SW480 (cell line): ENCODE measurements at places on chromosomes 7 and 10.
A peak's percentile ranks its signal among the peaks of the same experiment; 100 is the strongest.

- DNase-seq: no peak
Observed at GRCh38 chr10:119217401-119217800, 10.0 kb downstream of the GRK5 start.

- DNase-seq: no peak
Observed at GRCh38 chr10:31596765-31597164, 277.7 kb downstream of the ZEB1 start.

DNA sequence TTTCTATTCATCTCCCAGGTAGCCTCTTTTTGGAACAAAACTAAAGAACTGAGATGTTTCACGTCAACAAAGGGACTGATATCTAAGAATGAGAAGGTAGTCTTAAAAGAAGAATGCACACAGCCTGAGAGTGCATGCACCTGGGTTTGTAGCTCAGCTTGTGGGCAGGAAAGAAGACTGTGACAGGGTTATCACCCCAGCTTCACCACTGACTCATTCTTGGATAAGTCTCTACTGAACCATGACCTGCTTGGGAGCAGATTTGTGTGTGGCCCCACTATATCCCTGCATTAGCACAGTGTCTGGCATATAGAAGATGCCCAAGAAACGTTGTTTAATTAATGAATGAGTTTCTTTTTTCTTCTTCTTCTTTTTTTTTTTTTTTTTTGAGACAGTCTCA lies 187.5 kb downstream of the GPAM start:
- no peak for DNase-seq

GRCh38 chr7:106288263-106288662 lies 3.5 kb upstream of the NAMPT start:
- no peak for DNase-seq

- no peak for DNase-seq
Observed at GRCh38 chr10:70782086-70782745, 3.0 kb downstream of the TBATA start.

DNA sequence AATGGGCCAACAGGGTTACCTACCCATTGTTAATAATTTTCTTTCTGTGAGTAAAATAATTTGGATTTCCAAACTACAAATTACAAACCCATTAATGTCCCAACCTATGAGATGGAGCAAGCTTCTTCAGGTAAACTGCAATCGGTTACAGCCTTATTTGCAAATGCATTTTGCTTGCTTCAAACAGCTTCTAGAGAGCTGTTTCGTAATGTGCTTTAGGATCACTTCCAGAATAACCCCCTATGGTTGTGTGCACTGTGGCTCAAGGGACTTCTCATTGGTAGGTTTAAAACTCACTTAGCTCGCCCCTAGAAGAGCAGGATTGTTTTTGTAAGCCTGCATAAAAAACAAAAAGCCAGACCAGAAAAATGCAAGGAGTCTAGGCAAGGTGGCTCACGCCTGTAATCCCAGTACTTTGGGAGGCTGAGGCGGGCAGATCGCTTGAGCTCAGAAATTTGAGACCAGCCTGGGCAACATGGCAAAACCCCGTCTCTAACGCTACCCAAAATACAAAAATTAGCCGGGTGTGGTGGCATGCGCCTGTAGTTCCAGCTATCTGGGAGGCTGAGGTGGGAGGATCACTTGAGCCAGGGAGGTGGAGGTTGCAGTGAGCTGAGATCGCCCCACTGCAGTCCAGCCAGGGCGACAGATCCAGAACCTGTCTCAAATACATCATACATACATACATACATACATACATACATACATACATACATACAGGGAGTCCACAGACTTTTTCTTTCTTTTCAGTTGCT lies 3.3 kb upstream of the MAP3K8 start:
- no peak for DNase-seq

GRCh38 chr7:37181550-37181932 lies 267.1 kb downstream of the ELMO1 start:
- DNase-seq: no peak

DNA sequence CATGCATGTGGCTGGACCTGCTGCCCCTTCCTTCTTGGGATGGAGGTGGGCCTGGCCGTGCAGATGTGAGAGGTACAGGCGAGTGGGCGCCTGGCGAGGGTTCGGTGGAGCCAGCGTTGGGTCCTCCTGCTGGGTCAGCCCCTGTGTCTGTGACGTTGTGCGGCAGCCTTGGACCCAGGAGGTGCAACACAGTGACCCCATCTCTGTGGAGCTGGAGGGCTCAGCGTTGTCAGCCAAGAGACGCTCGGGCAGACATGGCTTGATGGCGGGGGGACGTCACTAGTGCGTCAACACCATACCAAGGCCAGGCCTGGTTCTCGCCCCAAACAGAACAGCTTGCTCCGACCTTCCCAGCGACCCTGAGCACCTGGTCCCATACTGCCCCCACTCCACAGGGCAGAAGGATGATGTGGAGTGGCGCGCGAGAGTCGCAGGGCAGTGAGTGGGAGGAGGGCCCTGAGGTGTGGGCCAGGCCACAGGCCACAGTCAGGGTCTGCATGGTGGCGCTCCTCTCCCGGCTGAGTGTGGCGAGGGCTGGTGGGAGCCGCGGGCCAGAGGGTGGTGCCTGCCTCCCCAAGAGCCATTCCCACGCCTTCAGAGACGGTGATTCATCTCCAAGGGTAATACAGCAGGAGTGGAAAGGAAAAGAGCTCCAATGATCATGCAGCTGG lies 184.4 kb downstream of the DNAJB6 start:
- no peak for DNase-seq

DNA sequence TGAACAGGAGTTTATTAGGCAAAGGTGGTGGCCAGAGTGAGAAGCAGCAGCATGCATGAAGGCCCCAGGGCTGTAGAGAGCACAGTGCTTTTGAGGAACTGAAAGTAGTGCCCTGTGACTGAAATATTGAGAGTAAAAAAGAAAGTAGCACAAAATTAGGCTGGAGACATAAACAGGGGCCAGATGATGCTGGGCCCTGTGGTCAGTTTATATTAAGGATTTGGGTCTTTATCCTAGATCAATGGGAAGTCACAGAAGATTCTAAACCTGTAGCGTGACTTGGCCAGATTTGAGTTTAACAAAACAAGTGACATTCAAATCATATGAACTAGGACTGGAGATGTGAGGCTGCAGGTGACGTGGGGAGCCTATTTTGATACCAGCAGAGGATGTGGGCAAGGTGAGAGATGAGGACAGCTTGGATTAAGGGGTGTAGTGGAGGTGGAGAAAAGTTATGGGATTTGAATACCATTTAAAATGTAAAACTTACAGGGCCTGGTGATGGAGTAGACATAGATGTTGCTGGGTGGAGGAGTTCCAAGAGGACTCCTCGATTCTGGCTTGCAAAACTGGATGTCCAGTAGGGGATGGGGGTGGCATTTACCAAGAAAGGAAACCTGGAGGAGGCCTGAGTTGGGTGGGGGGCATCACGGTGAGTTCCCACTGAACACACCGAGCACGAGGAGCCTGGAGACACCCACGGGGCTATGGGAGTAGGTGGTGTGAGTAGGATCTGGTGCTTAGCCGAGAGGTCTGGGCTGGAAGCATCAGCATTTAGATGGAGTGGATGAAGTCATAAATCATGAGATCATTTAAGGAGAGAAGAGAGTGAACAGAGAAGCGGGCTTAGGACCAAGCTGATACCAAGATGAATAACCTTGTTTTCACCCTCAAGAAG lies 52.8 kb downstream of the HHEX start:
- no peak for DNase-seq

GRCh38 chr7:17781491-17782215 lies 158.6 kb downstream of the SNX13 start:
- DNase-seq: peak; percentile 47

DNA sequence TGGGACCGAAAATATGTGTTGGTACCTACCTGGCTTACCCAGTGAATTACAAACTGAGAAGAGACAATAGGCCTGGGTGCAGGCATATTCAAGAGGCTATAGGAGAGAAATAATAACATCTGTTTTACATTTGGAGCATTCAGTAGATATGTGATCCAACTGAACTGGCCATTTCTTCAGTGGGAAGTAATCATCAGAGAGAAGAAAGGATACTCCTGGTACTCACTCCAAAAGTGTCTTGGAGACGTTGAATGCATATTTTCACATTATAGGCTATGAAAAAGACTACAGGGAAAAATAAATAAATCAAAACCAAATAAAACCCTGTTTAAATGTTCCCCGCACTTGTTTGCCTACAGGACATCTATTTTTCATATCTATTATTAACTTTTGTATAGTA lies 1680.3 kb downstream of the REEP3 start:
- no peak for DNase-seq

GRCh38 chr7:158257516-158258410 lies 329.9 kb downstream of the PTPRN2 start:
- DNase-seq: no peak

DNA sequence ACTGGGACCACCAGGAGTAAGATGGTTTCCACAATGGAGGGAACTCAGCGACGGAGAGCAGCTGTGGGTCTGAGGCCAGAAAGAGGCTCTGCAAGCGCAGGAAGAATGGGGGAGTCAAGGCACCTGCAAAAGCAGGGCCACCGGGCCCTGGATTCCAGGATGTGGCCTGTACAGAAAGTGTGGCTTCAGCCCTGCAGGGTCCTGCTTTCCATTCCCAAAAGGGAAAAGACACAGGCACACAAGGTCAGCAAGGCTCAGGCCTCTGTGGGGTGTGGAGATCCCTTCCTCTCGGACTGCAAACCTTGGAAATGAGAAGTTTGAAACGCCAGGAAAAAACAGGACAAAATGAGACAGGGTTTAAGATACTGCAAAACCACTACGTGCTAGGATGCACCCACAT lies 232.5 kb downstream of the TNS3 start:
- DNase-seq: no peak

- DNase-seq: no peak
Observed at GRCh38 chr10:96902731-96903358, 70.7 kb downstream of the LCOR start.

DNA sequence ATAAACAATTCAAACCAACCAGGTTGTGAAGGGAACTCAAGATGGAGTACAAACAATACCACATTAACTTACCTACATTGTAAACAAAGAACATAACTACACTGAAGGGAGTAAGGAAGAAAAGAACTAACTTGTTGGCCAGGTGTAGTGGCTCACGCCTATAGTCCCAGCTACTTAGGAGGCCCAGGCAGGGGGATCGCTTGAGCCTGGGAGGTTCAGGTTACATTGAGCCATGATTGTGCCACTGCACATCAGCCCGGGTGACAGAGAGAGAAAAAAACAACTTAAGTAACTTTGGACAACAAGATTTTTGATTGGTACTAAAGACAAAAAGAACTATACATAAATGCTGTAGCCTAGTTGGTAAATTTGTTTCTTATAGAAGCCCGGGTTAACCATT lies 68.8 kb downstream of the TRIL start:
- no peak for DNase-seq

GRCh38 chr10:119025776-119026175 lies 3.7 kb upstream of the NANOS1 start:
- no peak for DNase-seq

- no peak for DNase-seq
Observed at GRCh38 chr10:109846832-109847231, 76.5 kb downstream of the XPNPEP1 start.

- no peak for DNase-seq
Observed at GRCh38 chr7:84824057-84824651, 362.7 kb downstream of the SEMA3D start.

DNA sequence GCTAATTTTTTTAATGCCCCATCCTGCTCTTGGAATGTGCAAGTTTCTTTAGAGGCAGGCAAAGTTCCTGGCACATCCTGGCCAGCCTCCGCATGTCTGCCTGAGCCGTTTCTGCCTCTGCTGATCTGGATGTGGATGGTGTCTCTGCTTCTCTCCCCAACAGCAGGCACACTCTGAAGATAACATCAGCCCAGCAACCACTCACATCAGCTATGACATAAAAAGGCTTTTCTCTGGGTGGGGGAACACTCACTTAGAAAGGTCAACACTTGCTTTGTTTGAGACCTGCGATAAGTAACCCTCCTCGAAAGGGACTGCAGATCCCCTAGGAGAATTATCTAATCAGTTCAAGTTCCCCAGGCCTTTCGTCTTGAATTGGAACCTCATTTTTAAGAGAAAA lies 142.9 kb downstream of the FGFR2 start:
- no peak for DNase-seq

- no peak for DNase-seq
Observed at GRCh38 chr10:61173450-61173849, 229.5 kb upstream of the RHOBTB1 start.

DNA sequence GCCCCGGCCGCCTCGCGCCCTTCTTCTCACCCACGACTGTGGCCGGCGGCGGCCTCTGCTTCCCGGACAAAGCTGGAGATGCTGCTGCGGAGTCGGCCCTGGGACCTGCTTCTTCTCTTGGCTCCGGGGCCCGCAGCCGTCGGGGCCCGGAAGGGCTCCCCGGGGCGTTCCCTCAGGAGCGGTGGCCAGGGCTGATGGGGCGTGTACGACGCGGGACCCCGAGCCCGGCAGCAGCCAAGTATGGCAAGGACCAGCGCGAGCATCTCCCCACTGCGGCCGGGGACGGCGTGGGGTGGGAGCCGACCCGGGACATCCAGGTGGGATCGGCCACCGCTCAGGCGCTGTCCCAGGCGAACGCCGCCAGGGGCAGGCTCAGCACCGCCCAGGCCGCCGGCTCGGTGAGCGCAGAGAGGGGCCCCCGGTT lies 27.6 kb upstream of the BMS1 start:
- DNase-seq: no peak

- no peak for DNase-seq
Observed at GRCh38 chr7:147579148-147579547, 1011.4 kb upstream of the C7orf33 start.

DNA sequence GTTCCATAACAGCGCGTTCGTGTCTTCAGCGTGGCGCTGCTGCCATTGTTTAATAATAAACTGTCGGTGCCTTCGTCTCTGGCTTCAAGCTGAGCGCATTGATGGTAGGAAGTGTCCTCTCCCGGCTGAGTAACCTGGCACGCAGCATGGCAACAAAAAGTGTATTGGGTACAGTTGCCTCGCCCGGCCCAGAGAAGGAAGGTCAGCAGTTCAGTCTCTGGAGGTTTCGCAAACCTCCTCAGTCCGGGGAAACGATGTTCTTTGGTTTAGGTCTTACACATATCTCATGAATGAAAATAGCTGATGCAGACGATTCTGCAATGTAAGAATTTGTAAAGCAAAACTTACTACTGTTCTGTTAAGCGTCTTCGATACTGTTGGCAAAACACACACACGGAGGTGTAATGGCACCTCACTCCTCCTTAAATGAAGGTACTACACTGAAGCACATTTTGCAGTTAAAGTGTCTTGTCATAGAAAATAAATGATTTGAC lies 739 bp upstream of the CCDC186 start:
- DNase-seq: no peak

DNA sequence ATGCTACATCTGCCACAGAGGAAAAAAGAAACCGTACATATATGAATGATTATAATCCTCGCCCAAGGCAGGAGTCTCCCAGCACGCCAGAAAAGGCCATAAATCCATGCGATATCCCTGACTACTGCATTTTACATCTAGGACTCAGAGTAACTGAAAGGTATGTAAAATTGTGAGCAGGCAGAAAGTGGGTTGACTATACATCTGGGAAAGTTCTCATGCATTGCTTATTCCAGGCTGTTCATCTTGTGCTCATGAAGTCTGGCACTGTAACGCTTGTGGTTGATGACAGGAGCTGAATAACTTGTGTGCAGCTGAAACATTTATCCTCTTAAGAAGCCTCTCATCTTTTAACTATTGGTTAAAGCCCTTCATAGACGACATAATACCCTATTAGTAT lies 193.4 kb upstream of the STEAP4 start:
- no peak for DNase-seq
